ENCODE measurements at places on chromosomes 2 and 18. TPM values are rescaled to one million over a fixed set of nuclear protein-coding genes. Genes with fewer than 3 reads are reported as not detected.

AFF3 gene
- polyA plus RNA-seq: 1.3 TPM

MAP3K19 gene
- polyA plus RNA-seq: not detected

DAPL1 gene
- not detected for polyA plus RNA-seq

LRP1B gene
- not detected for polyA plus RNA-seq

ETAA1 gene
- polyA plus RNA-seq: 5.5 TPM

- DNase-seq: no peak
These were observed 636.1 kb upstream of the SLC8A1 start for GRCh38 chr2:41087946-41088345.

- DNase-seq: no peak
These were observed 1.1 kb upstream of the HOXD1 start for GRCh38 chr2:176187200-176187898.

CHRND gene
- polyA plus RNA-seq: not detected

DNA sequence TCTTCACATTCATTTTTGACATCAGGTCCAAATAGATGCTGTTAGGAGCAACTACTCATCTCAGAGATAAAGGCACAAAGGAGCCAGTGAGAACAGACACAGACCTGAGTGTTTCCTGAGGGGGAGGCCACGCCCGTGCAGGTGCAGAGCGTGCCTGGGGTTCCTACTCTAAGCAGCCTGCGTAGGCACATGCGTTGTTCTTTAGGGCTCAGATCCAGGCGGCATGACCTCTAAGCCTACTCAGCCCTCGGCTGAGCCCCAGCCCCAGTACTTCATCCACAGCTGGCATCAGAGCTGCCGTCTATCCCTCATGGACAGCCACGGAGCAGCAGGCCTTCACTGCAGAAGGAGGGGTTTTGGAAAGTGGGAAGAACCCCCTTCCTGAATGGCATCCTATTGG, 54.9 kb upstream of the PXDN start:
- DNase-seq: peak; percentile 22

GRCh38 chr18:44156126-44156525, 524.6 kb upstream of the SETBP1 start:
- DNase-seq: no peak

CRYBA2 gene
- not detected for polyA plus RNA-seq

- DNase-seq: no peak
These were observed 351.8 kb upstream of the TFPI start for GRCh38 chr2:187906021-187906420.

FSHR gene
- polyA plus RNA-seq: not detected

GRCh38 chr2:147101941-147102790, 742.7 kb upstream of the ACVR2A start:
- DNase-seq: no peak

DSC1 gene
- 2.1 TPM for polyA plus RNA-seq

STEAP3 gene
- polyA plus RNA-seq: 0.41 TPM

NEU4 gene
- polyA plus RNA-seq: not detected

PPP1R1C gene
- polyA plus RNA-seq: not detected

GRCh38 chr2:70388128-70388527, 86.3 kb upstream of the FAM136A start:
- DNase-seq: no peak

MGAT4A gene
- polyA plus RNA-seq: 211 TPM

C2orf80 gene
- not detected for polyA plus RNA-seq

- no peak for DNase-seq
These were observed 36.4 kb downstream of the CACNB4 start for GRCh38 chr2:152062125-152063091.

CCL20 gene
- polyA plus RNA-seq: 0.63 TPM

- DNase-seq: no peak
These were observed 146.9 kb upstream of the MAP3K20 start for GRCh38 chr2:172928756-172929155.
